ENCODE measurements at places on chromosomes 16 and 17.

GRCh38 chr17:42163113-42163512 lies 8.3 kb upstream of the RAB5C start:
- no peak for DNase-seq

GRCh38 chr17:53191878-53192277 lies 630.8 kb upstream of the KIF2B start:
- DNase-seq, result no peak

DNA sequence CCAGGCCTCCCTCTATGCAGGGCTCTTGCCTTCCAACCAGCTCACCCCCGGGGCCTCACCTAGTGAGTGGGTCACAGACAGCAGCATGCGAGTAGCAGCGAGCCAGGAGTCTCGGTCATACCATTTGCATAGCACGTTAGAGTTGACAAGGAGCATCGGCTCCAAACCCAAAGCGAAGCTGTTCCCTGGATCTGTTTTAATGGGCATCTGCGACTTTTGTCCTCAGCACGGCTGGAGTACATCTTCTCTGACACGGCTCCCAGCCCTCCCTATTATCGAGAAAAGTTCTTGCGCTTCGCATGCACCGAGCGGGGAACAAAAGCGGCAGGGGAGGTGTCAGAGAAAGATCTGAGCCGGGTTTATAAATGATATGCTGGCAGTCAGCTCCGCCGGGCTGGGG lies 253.3 kb downstream of the MAF start:
- DNase-seq, result no peak

DNA sequence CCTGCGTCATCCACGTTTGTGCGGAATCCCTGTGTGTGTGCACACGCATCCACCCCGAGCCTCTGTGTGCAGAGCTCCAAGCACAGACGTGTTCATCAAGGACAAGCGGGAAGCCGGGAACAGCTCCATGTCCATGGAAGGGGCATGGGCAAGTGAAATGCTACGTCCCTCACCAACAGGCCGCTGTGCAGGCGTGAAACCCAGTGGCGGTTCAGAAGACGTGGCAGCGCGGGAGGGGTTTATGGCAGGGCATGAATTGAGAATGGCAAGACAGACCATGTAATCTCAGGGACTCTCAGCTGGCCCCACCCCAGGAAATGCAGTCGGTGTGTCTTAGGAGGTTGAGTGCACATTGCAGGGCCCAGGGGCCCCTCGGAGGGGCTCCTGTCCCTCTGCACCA lies 52.7 kb downstream of the TBC1D16 start:
- DNase-seq, result no peak

DNA sequence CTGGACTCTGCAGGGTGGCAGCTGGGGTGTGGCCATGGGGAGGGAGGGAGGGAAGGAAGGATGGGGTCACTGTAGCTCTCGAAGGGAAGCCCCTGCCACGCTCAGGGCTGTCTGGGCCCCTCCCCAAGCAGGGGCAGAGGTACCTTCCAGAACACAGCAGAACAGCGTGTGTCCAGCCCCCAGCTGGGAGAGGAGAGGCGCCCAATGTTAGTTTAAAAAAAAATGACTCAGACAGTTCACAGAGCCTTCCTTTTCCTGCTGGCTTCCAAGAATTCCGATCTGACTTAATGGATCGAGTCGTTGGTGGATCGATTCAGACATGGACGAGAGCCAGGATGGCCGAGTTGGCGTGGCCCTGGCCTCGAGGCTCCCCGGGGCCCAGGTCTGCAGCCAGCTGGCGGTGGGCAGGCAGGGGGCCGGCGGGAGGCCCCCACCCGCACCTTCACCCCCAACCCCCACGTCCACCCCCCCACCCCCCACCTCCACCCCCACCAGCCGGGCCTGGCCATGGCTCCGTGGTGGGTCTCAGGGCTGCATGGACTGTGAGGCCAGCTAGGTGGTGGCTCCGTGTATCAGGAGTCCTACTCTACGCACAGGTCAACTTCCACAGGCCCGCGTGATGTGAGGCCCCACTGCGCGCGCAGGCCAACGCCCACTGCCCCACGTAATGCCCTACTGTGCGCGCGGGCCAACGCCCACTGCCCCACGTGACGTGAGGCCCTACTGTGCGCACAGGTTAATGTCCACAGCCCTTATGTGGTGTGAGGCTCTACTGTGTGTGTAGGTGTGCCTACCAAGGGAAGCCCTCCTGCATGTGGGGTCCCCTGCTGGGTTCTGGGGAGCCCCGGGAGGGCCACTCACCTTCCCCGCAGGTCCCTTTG lies 21.8 kb downstream of the CACNA1H start:
- no peak for DNase-seq

GRCh38 chr17:77494664-77495435 lies 354.1 kb downstream of the SEC14L1 start:
- DNase-seq, result no peak

- no peak for DNase-seq
Measured at GRCh38 chr16:72470541-72470940, 298.6 kb upstream of the PMFBP1 start.

GRCh38 chr16:77295896-77296295 lies 96.7 kb downstream of the SYCE1L start:
- DNase-seq, result no peak

GRCh38 chr16:89344846-89345611 lies 127.5 kb downstream of the ZNF778 start:
- DNase-seq, result no peak

DNA sequence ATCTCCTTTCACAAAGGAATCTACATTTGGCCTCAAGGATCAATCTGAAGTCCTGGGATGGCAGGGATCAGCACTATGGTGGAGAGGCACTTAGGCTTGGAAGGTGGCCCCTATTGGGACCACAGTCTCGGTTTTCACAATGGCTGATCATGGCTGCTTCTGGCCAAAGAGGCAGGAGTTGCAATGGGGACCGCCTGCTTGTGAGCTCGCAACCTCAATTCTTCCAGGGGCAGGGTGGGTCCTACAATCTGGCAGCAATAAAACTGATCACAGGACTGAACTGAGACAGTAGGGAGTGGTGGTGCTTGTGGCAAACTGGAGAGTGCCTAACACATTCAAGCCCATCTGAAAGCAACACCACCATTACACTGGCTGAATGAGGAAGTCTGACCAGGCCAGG lies 83.1 kb downstream of the NETO2 start:
- DNase-seq, result no peak

- peak; percentile 1 for DNase-seq
Measured at GRCh38 chr17:79789943-79790804, 6.7 kb downstream of the CBX8 start.

DNA sequence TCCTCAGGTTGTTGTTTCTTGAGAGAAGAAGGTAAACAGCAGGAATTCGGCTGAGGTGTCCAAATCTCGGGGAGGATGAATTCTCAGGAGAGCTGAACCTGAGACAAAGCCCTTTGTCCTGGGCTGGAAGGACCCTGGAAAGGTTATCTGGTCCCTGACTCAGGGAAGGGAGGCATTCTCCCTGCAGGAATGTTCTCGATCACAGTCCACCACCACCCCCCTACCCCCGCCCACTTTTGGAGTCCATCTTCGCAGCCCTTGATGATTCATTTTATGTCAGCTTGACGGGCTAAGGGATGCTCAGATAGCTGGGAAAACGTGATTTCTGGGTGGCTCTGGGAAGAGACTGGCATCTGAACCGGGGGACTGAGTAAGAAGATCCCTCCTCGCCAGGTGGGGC lies 1.4 kb upstream of the CEP295NL start:
- no peak for DNase-seq

DNA sequence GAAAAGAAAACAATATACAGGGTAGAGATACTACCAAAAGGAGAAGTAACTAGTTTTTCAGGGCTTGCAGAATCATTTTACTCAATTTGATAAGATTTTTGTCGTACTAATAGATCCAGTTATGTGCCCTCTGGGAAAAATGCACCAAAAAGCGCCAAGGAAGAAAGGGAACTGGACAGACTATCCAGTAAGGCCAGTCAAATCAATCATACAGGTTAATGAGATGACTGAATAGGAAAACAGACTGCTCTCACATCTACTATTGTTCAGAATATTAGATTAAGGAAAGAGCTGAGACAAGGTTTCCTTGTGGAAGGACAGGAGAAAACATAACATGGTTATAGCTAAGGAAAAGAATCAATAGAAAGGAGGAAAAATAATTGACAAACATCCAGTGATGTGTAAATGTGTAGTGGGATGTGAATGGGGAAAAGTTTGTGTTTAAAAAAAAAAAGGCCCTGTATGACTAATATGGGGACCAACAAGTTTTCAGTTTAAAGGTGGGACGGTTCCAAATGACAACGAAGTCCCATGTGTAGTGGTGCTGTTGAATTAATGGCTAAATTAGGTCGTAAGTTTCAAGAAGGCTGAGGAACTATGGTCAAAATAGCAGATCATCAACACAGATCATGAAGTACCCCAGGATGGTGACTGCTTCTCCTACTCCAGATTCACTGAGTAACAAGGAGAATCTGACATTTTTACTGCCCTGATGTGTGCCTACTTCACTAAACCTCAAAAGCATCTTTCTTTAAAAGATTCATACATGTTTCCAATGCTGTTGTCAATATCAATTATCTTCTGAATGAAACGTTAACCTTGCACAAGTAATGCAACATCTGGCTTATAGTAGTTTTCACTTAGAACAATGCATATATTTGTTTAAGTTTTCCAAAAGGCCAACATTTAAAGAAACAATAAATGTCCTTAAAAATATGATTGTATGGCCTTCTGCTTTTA lies 40.7 kb downstream of the BRIP1 start:
- no peak for DNase-seq

GRCh38 chr17:79454826-79455225 lies 156.0 kb downstream of the RBFOX3 start:
- no peak for DNase-seq

- no peak for DNase-seq
Measured at GRCh38 chr16:46618516-46618915, 2.7 kb downstream of the SHCBP1 start.

GRCh38 chr17:64340557-64340956 lies 50.1 kb downstream of the PECAM1 start:
- no peak for DNase-seq

Measured in NCI-H748 treated with DMSO at 0.1 percent for 48 hours (cell line).